ENCODE measurements at places on chromosomes 13 and 19.

GRCh38 chr13:105971312-105971711 lies 564.1 kb downstream of the EFNB2 start:
- no peak for DNase-seq

- DNase-seq: no peak
Observed at GRCh38 chr13:46523972-46524752, 28.8 kb upstream of the LRCH1 start.

GRCh38 chr13:99261059-99261458 lies 2.9 kb upstream of the GPR18 start:
- DNase-seq: no peak

DNA sequence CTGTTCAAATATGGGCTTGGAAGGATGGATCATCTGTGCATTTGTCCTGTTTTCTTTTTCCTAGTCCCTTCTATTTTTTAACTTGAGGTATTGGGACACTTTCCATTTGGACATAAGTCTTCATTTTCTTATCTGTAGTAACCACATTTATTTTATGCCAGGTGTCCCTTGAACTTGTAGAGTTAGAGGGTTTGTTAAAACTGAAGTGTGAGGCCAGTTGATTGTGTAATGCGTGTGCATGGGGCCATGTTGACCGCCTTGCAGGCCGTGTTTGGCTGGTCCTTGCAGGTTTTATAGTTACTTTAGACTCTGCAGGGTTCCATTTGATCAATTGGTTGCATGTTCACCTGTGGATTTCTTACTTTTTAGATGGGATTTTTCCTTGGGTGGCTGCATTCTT lies 21.0 kb downstream of the SAE1 start:
- DNase-seq: no peak

DNA sequence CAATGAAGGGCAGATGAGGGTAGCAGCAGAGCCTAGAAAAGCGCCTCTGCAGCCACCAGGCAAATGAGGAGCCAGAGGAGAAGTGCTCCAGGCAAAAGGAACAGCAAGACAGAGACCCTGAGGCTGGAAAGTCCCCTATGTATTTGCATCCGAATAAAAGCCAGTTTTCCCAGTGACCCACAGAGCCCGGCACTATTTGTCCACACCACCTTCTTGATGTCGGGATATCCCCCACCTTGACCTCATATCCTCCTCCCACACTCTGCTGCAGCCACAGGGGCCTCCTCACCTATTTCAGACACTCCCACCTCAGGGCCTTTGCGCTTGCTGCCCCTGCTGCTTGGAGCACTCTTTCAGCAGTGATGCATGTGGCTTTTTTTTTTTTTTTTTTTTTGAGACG lies 6.6 kb downstream of the ATG4D start:
- DNase-seq: no peak

GRCh38 chr19:36258028-36258875 lies 43.3 kb downstream of the ZNF146 start:
- DNase-seq: no peak

- DNase-seq: no peak
Observed at GRCh38 chr13:44259045-44260027, 114.3 kb upstream of the SERP2 start.

DNA sequence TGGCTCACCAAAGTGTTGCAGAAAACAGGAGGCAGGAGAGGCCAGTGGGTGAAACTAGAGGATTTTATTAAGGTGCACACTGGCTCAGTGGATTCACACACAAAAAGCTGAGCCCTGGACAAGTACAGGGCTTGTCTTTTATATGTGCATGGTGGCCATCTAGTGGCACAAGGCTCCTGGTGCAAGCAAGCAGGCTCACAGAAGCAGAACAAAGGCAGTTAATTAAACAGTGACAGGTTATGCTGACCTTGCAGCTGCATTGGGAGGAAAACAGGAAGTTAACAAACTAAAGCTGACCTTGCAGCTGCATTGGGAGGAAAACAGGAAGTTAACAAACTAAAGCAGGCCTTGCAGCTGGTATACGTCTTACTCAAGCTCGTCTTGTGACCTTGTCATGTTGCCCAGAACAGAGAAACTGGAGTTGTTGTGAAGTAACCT lies 65.3 kb upstream of the ZNF681 start:
- no peak for DNase-seq

- DNase-seq: no peak
Observed at GRCh38 chr13:23472189-23472588, 38.7 kb upstream of the SACS start.

DNA sequence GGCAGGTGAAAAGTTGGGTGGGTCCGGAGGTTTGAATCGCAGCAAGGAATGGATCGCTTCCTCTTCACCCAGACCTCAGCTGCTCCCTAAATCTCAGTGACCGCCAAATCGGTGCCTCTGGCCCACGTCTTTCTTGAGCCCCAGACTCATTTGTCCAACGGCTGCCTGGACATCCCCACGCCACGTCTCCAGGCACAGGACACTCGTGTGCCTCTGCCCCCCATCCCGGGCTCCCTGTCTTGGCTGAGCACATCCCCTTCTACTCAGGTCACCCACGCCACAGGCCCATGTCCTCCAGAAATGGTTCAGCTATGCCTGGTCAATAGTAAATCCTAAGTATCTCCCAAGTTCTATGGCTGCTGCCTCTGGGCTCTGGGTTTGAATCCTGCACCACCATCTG lies 56.6 kb downstream of the CDADC1 start:
- DNase-seq: no peak

DNA sequence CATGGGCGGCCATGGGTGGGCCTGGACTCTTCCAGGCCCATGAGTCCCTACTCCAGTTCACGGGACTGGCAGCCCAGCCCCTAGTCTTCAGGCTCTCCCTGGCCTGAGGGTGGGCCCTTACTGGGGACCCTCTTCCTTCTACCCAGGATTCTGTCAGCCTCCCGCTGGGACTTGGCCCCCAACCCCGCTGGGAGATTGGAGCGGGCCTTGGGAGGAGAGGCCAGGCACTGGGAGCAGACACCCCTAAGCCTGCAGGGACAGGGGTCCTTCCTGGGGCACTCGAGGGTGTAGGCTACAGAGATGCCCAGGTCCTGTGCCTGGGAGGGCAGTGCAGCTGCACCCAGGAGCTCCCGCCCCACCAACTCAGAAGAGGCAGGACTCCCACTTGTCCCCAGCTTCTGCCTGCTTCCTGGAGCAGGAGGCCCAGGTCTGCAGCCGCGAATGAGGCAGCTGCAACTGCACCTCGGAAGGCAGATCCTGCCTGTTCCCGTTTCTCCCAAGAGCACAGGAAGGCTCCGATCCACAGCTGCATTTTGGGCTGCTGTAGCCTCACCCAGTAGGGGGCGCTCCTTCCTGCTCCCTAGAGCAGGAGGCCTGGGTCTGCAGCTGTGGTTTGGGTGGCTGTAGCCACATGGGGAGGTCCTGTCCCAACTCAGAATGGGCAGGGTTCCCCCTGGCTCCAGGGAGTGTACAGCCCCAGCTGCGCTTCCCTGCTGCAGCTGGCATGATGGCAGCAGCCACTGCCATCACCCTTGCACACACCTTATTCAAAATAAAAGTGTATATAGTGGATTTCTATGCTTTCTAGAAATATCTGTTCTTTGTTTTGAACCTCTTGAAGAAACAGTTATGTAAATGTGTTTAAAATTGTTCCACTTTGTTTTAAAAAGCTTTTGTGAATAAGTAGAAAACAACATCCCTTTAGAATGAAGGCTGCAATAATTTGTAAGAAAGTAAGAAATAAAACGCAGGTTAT lies 46.8 kb downstream of the TEX26 start:
- DNase-seq: peak; percentile 21

DNA sequence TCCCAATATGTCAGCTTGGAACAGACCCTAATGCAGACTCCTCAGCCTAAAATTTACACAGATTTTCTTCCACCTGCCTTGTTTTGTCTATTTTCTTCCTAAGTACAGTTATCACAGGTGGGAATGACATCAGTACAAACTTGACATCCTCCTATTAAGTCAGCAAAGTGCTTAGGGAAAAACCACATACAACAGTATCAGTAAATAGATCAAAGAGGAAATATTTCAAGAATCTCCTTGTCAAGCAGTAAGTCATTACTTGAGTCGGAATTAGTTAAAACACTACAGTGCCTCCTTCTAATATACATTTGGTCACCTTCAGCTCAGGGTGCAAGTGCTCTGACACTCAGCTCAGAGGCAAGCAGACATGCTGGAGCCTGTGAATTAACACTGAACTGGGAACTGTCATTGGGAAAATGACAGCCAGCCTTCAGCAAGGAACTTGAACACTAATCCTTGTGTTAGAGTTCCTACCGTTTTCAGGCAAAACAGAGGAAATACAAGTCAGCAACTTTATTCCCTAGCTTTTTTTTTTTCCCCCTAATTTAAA lies 394.3 kb upstream of the HTR2A start:
- no peak for DNase-seq

DNA sequence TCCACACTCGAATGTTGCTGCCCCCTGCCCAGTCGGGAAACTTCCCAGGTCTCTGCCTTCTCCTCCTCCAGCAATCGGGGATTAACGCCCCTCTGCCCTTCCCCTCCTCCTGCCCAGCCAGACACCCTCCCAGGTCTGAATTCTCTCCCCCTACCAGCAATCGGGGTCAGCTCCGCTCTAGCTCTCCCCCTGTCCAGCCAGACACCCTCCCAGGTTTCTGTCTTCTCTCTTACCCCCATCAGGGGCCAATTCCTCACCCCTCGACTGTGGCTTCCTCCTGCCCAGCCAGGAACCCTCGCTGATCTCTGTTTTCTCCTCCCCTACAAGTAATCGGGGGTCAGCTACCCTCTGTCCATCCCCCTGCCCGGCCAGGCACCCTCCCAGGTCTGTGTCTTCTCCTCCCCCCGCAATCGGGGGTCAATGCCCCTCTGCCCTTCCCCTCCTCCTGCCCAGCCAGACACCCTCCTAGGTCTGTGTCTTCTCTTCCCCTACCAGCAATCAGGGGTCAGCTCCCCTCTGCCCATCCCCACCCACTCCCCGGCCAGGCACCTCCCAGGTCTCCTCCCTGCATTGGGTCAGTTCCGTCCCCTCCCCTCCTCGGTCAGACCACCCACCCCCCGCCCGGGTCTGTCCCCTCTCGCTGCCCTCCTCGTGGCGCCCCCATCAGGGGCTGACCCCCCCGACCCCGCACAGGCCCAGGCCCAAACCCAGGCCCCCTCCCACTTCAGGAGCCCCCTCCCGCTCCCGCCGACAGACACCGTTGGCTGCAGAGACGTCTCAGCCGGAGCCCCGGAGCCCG lies 668 bp downstream of the ZFR2 start:
- no peak for DNase-seq

DNA sequence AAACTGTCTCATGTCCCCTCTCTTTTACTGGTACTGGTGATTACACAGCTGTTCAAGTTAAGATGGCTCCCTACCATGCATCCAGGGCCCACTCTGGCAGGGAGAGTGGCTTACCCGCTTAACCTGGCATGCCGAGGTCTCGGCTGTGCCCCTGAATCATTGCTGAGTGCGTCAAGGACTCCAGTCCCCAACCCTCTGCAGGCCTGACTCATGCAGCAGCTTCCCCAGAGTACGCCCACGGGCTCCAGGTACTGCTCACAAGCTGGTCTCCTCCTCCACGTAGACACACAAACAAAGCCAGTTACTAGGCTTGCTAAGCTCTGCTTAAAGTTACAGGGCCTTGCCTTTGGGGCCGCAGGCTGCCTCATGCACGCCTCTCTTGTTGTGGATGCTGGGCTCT lies 447.4 kb downstream of the COG6 start:
- no peak for DNase-seq

DNA sequence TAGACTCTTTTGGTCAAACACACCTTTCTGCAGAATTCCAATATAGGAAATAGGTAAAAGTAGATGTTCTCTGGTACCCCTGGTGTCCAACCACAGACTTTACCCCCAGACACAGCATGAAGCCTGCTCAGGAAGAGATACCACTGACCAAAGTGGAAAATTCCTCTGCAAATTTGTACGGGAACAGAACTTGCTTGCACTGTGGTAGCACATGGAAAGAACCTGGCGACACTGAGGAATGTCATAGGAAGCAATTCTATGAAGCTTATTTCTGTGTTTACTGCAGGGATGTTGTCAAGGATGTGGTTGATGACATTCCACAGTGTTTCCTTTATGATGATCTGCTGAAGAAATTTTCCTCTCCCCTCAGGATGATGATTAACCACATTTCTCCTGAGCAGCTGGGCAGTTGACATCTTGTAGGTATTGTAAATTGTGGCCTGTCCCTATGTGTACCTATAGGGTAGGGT lies 48.9 kb upstream of the TNFSF11 start:
- DNase-seq: no peak

- DNase-seq: no peak
Observed at GRCh38 chr13:27005556-27005955, 166.1 kb downstream of the USP12 start.

- DNase-seq: no peak
Observed at GRCh38 chr13:36788276-36788675, 30.7 kb upstream of the RFXAP start.

DNA sequence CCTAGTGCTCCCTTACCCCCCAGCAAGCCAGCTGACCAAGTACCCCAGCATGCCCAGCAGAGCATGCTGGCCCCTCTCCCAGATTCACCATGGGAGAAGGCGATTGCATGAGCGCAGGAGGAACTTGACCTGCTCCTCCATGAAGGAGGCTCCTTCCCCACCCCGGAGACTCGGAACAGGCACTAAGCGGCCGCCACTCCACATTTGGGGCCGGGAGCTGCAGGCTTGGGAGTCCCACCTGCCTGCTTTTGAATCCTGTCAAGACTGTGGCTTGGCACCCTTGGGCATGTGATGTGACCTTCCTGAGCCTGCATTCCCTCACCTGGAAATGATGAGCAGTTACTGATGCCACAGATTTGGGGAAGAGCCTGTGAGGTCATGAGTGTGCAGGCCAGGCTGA lies 12.7 kb upstream of the TIMM50 start:
- DNase-seq: no peak

- DNase-seq: no peak
Observed at GRCh38 chr19:53657778-53658177, 26.0 kb downstream of the DPRX start.

DNA sequence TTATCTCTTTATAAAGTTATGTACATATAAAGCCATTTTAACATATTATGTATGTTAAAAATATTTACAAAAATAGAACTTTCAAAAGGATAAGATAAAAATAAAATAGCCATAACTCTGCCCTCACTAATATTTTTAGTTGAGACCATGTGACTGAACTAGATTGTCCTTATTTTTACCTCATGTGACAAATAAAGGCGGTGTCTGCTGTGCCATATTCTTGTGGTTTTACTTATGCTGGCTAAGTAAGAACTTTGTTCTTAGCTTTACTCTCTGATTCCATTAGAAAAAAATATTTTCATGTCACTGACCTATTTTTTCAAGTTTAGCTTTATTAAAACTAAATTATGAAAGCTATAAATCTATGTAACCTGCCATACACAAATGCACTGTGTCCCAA lies 135.6 kb upstream of the TSC22D1 start:
- DNase-seq: no peak

- DNase-seq: no peak
Observed at GRCh38 chr13:48749144-48749543, 95.4 kb downstream of the CYSLTR2 start.

- DNase-seq: no peak
Observed at GRCh38 chr13:73334445-73334844, 275.6 kb downstream of the KLF5 start.

Data from T-helper 17 cell (primary cell).